ENCODE measurements at places on chromosomes 16 and 17. TPM values are rescaled to one million over a fixed set of nuclear protein-coding genes. Genes with fewer than 3 reads are reported as not detected.

GRCh38 chr16:65809627-65810026 is 556.9 kb upstream of the CDH5 start:
- DNase-seq, result no peak

GRCh38 chr17:34485999-34486398 is 93.4 kb upstream of the TMEM132E start:
- DNase-seq, result no peak

- no peak for DNase-seq
Measured at GRCh38 chr17:3385869-3386816, at the start of gene OR3A2. OR3A2 (minus strand) TSS chr17:3386308.

GRCh38 chr17:32141679-32142037 is 644 bp upstream of the RHOT1 start:
- no peak for DNase-seq

DNA sequence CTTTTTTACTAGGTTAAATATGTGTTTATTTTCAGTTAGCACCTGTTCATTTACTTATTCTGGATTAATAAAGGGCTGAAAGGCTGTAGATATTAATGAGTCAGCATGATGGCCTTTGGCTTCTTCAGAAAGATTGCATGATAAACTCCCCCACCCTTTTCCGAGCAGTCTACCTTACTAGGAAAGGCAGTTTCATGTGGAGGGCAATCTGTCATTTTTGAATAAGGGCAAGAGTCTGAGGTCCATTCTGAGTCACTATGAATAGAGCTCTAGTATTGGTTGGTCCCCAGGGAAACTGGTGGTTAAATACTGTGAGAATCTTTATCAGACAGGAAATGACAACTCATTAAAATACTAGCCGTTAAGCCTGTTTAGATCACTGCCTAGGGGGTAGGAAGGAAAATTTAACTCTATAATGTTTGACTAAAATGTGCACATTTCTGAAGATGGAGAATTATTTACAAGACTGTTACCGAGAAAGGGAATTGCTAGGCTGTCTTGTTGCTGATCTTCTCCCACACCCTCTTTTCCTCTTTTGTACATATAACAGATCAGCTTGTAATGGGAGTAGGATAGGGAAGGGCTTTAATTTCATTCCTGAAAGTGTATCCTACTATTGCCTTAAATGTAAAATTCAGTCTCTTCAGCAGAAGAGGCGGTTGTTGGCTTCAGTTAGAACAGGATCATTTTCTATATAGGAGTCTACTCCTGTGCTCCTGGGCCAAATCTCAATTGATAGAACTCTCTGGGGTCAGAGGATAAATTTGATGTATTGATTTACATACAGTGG is 63.3 kb downstream of the TUBD1 start:
- DNase-seq, result peak; percentile 98

DNA sequence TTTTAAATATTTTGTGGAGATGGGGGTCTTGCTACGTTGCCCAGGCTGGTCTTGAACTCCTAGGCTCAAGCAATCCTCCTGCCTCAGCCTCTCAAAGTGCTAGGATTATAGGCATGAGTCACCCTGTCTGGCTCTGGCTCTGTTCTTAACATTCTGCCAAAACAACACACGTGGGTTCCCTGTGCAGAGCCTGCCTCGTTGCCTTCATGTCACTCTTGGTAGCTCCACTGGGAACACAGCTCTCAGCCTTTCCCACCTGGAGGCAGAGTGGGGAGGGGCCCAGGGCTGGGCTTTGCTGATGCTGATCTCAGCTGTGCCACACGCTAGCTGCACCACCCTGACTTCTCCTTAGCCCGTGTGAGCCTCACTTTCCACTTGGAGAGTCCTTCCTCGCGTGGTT is 19.3 kb downstream of the CRISPLD2 start:
- DNase-seq, result no peak

GRCh38 chr17:58007781-58008706 is 998 bp upstream of the SRSF1 start:
- DNase-seq, result no peak

DNA sequence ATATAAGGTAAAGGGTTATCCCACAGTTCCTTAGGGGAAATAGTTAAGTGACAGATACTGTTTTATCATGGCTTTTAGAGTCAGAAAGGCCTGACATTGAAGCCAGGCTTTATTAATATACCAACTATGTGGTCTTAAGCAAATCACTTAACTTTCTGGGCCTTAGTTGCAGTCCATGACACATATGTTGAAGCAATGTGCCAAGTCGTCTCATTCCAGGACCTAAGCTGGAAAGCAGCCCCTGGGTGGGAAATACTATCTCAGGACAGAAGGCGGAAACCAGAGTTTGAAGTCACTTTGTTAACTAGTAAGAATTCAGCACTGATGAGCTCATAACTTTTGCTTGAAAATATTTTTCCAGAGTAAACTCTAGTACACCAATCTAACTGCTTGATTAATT is 80.0 kb downstream of the USP32 start:
- no peak for DNase-seq

DNA sequence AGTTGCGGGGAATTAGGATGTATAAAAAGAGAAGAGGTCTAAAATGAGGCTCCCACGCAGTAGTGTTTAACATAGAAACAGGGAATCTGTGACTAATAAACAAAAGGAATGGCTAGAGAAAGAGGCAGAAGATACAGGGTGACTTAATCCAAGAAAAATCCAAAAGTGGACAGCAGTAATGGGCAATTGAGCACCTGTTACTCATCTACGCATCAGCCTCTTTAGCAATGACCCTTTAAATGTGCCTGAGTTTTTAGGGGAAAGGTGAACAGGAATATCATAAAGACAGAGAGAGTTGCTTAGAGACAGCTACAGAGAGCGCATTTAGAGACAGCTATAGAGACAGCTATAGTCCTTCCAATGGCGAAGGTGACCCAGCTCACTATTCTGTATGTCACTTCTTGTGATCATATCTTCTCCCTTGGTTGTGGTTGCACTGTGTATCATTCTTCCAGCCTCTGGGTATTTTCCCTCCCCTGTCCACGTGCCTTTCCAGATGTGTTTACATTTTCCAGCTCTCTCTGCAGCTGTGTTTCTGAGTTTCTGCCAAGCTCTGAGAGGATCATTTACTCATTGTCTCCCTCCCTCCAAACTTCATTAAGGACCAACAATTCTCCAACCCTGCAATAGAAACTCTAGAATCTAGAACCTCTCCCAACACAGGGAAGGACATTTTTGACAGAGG is 61.5 kb downstream of the MYOCD start:
- DNase-seq, result no peak

- no peak for DNase-seq
Measured at GRCh38 chr16:71666928-71667707, 41.1 kb downstream of the MARVELD3 start.

GRCh38 chr17:81310949-81311550 is 15.9 kb upstream of the SLC38A10 start:
- DNase-seq, result no peak

DNA sequence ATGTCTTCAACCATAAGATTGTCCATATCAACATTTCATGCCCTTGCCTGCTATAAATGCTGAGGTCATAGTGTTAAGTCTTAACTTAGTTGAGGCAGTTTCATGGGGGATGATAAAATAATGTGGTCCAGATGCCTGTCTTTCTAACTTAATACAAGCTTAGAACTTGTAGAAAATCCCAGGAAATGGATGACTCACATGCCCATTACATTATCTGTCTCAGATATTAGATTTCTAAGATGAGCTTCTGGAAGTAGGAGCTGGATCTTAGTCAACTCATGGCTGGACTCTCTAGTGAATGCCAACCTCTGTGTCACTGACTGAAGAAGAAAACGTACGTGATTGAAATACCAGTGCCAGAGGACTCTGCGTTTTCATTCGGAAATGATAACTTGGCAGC is 797.5 kb upstream of the EEF2KMT start:
- no peak for DNase-seq

DNA sequence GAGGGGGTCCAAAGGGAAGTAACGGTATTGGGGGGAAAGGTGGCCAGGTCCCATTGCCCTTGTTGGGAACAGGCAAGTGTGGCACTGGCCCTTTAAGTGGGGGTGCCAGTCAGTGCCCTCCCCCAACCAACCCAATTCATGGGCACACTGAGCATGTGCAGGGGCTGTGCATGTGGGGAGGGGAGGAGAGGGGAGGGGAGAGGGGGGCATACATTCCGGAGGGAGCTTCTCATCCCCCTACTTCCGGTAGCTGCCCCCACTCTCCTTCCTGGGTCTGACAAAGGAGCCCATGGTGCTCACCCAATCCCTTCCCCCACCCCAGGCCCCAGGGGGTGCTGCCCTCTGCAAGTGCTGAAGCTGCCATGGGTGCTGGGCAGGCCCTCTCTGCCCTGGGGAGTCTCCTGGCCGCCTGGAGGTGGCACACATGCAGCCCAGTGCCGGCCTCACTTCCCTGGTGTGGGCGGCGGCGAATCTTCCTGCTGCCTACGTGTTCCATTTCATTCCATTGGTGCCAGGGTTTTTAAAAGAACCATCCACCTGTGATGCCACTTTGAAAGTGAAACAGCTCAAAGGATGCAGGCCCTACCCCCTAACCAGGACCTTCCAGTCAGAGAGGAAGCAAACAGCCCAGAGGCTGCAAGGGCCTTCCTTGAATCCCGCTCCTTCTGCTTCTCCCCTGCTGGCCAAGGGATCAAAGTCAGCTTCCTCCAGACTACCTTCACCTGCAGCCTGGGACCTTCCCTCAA is 11.0 kb downstream of the HEXIM2 start:
- DNase-seq, result peak; percentile 90

GRCh38 chr17:81522491-81523401 is 5.4 kb upstream of the FSCN2 start:
- DNase-seq, result no peak

DNA sequence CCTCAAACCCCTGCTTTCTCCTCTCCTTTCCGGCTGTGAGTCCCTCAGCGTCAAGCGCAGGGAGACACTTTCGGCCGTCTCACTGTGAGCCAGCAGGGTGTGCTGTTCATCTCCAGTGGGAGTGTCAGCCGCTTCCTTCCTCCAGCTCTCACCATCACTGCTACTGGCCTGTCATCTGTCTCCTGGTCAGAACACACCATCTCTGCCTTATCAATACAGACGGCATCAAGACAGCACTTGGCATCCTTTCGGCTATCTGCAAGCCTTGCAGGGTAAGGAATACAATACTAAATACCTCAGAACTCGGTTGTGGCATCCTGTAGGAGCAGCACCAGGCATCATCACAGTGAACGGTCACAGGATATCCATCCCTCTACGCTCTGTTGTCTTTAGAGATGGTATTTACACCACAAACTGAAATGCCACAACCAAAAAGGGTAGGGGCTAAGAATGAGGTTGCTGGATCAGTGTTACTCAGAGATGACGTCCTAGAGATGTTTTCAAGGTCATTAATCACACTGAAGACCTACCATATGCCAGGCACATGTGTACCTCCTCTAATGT is 20.7 kb upstream of the CMTM4 start:
- DNase-seq, result no peak

- DNase-seq, result no peak
Measured at GRCh38 chr17:34246881-34247280, 8.2 kb upstream of the CCL2 start.

GRCh38 chr16:3095869-3096268 is 3.2 kb downstream of the ZSCAN10 start:
- DNase-seq, result no peak

GRCh38 chr17:37827905-37828650 is 83.2 kb upstream of the HNF1B start:
- DNase-seq, result no peak

DNA sequence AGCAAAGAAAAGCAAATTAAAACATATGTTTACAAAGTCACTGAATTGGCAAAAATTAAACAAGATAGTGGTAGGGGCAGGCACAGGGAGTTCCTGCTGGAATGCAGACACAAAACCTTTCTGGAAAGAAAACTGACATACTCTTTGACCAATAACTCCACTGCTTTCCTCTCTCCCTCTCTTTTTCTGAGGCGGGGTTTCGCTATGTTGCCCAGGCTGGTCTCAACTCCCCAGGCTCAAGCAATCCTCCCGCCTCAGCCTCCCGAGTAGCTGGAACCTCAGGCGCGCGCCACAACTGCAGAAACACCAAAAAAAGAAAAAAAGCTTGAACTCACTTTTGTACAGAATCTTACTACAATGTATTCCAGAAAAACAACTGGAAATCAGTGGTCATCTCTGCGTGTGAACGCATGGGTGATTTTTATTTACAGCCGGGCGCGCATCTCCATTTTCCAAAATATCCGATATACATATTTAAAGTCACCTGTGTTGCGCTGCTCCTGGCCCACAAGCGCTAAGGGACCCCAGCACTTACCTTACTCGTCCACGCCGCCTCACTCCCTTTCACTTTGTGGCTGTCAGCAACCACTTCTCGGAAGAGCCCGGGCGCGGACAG is 480 bp downstream of the TXNL4B start:
- DNase-seq, result no peak

DNA sequence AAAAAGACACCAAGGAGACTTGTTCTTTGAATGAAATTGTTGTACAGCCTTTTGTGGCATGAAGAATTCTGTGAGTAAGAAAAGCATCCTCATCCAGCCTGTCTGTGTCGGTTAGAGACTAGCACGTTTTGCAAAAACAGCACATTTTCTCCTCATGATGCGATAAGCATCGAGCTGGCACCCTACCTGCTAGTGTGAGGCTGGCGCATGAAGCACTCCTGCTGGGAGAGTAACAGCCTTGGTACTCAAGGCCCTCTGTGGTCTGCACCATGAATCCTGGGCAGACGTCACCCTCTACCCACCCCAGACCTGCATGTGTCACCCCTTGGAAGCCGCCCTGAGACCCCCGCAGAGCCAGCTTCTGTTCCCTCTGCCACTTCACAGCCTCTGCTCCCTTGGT is 92.6 kb upstream of the TMEM132E start:
- DNase-seq, result no peak

DNA sequence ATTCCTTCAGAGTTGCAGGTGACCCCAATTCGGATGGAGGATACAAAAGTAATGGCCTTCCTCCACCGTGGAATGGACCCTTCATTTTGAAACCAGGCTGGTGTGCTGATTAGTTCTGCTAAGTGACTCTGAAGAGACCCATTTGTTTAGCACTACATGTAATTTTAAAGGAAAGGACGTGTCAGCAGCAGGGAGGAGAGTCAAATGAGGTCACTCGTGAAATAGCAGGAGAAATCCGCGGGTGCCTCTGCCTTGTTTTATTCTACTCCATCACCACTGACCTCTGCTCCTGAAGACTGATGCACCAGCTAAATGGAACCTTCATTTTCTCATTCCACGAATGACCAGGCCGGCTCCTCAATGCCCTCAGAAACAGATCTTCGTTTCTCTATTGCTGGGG is 589.2 kb downstream of the CDH11 start:
- no peak for DNase-seq

Gene CARD14
- total RNA-seq, result not detected

Gene KRTAP17-1
- total RNA-seq, result not detected

Gene PDILT
- not detected for total RNA-seq

Gene ABCA9
- 0.08 TPM for total RNA-seq

Gene PRSS21
- total RNA-seq, result 0.29 TPM

Gene SP6
- total RNA-seq, result 0.62 TPM

Gene PMFBP1
- not detected for total RNA-seq

Gene CDRT15L2
- total RNA-seq, result not detected

Gene DOC2B
- 38.1 TPM for total RNA-seq
